AG10803 (cell line): ENCODE measurements at places on chromosomes 12 and 14.

DNA sequence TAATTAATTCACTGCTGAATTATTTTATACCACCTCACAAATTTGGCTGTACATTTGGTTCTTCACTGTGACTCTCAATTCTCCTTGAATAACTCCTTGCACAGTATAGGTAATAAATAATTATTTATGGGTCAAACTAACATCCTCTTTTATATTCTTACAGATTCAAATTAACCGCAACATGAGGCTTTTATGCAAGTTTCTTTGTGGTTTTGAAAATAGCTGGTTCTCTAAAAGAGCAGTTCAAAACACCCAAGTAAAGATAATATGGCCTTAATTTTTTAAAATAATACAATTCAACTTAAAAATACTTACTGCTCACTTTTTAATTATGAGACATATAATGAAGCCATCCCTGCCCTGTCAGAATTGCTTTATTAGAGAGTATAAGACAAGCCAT, 12.9 kb upstream of the TRIM9 start:
- no peak for DNase-seq

- DNase-seq, result peak; percentile 38
These were observed 252.1 kb upstream of the NAV3 start for GRCh38 chr12:77578466-77579220.

- DNase-seq, result peak; percentile 94
These were observed 196.2 kb upstream of the ARHGAP5 start for GRCh38 chr14:31880935-31881334.

GRCh38 chr12:96020314-96021003, 14.9 kb downstream of the LTA4H start:
- no peak for DNase-seq

- no peak for DNase-seq
These were observed 13.5 kb downstream of the EXD2 start for GRCh38 chr14:69204753-69205152.

DNA sequence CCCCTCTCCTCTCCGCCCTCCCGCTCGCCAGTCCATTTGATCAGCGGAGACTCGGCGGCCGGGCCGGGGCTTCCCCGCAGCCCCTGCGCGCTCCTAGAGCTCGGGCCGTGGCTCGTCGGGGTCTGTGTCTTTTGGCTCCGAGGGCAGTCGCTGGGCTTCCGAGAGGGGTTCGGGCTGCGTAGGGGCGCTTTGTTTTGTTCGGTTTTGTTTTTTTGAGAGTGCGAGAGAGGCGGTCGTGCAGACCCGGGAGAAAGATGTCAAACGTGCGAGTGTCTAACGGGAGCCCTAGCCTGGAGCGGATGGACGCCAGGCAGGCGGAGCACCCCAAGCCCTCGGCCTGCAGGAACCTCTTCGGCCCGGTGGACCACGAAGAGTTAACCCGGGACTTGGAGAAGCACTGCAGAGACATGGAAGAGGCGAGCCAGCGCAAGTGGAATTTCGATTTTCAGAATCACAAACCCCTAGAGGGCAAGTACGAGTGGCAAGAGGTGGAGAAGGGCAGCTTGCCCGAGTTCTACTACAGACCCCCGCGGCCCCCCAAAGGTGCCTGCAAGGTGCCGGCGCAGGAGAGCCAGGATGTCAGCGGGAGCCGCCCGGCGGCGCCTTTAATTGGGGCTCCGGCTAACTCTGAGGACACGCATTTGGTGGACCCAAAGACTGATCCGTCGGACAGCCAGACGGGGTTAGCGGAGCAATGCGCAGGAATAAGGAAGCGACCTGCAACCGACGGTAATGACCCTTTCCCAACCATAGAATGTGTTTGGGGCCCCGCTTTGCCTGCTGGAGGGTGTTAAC, 615 bp downstream of the CDKN1B start:
- no peak for DNase-seq
